ENCODE measurements at places on chromosomes 2 and 18.

DNA sequence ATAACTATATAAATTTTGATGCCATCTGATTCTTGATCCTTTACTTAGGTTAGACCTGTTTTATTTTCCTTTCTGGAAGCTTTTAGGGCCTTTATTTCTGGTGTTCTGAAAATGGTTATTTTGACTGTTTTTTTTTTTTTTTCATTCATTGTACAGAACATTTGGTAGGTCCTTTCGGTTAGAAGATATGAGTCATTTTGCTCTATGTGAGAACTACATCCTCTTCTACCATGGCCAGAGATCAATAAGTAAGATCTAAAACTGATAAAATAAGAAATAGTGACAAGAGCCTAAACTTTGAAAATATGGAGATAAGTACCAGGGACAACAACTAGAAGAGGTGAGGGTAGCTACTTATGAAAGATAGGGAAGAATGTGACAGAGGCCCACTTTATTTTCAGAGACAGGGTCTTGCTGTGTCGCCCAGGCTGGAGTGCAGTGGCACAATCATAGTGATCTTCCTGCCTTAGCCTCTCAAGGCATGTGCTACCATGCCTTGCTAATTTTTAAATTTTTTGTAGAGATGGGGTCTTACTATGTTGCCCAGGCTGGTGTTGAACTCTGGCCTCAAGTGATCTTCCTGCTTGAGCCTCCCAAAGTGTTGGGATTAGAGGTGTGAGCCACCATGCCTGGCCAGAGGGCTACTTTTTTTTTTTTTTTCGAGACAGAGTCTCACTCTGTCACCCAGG, 66.5 kb downstream of the EIF2AK3 start:
- DNase-seq = no peak

DNA sequence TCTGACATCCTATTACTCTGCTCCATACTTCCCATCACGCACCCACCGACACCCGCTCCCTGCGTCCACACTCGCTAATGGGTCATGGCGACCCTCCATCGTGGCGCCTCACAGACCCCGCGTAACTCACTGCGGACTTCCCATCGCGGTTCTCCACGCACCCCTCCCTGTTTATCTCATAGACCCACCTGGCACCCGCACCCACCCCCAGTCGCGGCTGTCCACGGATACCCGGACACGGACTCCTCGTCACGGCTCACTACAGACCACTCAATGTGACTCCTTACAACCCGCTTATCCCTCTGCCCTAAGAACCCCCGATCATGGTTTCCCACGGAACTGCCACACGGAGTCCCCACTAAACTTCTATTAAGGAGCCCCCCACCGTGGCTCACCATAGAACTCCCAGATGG, 458 bp downstream of the CXXC1 start:
- DNase-seq = no peak

DNA sequence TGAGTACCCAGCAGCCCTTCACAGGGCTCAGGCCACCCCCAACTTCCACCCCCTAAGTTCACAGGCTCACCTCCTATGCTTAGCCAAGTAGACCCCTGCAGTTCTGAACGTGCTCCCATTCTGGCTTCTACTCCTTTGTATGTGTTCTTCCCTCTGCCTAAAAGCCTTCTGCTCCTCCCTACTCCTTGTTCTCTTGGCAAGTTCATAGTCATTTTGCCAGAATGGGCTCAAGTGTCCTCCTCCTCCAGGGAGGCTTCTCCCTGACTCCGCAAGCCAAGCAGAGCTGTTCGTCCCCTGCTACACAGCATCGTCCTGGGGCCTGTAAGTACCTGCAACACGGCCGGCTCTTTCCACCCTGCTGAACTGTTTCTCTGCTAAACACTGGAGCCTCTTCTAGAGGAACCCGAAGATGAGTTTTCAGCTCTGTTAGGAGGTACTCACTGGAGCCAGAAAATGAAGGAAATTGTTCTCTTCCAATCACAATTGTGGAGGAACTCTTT, 14.6 kb upstream of the CETN1 start:
- no peak for DNase-seq

- DNase-seq = no peak
Measured at GRCh38 chr2:10428924-10429323, 19.2 kb downstream of the ODC1 start.

GRCh38 chr2:149972066-149972465, 384.5 kb upstream of the MMADHC start:
- DNase-seq = no peak

All from stimulated activated CD8-positive, alpha-beta memory T cell treated with anti-CD3 and anti-CD28 coated beads, Interleukin-4, amount 100 ng/mL, for 4 hours (primary cell).